ENCODE measurements at places on chromosomes 4 and X.

DNA sequence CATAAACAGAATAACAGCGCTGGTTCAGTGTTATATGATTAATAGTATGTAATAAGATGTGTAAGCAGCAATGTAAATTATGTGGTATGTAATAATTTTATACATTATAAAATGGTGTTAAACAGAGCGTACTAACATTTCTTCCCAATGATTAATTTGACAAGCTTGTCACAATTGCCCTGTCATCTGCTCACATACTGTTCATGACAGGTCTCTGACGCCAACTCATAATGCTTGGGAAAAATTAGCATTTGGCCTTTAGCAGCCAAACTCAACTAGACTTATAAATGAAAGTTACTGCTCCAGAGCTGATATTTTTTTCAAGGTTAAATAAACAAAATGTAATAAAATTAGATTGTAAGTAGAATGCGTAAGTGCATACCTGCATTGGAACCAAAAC is 246.8 kb downstream of the TRAM1L1 start:
- DNase-seq = no peak

DNA sequence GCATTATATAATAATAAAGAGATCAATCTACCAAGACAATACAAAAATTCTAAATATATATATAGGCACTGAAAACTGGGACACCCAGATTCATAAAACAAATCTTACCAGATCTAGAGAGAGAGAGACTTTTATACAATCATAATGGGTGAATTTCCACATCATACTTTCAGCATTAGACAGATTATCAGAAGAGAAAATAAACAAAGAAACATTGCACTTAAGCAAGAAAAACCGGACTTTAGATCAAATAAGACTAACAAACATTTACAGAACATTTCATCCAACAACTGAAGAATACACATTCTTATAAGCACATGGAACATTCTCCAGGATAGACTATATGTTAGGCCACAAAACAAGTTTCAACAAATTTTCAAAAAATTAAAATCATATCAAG is 245.1 kb downstream of the INPP4B start:
- no peak for DNase-seq

GRCh38 chr4:56658528-56658927 is 22.6 kb downstream of the HOPX start:
- no peak for DNase-seq

GRCh38 chr4:173074501-173074946 is 94.1 kb upstream of the GALNT7 start:
- no peak for DNase-seq

DNA sequence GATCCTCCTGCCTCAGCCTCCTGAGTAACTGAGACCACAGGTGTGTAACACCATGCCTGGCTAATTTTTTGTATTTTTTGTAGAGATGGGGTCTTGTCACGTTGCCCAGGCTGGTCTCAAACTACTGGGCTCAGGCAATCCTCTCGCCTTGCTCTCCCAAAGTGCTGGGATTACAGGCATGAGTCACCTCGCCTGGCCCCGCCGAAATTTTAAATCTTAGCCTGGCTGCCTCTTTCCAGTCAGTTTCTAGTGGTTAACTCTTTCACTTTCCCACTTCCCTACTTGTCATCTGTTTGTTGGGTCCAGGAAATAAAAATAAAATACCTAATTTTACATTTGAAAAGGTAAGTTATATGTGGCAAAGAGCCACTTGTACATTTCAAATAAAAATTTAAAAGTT is 62.4 kb downstream of the TMEM165 start:
- no peak for DNase-seq

DNA sequence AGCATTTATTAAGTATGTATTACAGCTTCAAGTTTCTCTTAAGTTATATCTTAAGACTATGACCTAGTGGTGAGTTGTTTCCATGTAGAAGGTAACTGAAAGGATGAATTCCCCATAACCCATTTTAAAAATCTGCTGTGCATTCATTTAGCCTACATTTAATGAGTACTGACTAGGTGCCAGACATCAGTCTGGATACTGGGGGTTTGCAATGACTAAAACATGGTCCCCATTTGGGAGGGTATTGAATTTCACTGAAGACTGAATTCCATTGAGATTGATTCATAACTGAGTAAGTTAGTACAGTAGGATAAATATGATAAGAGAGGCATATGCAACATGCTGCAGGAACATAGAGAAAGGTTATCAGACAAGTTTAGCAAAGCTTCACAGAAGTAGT is 241.5 kb downstream of the FRAS1 start:
- no peak for DNase-seq

DNA sequence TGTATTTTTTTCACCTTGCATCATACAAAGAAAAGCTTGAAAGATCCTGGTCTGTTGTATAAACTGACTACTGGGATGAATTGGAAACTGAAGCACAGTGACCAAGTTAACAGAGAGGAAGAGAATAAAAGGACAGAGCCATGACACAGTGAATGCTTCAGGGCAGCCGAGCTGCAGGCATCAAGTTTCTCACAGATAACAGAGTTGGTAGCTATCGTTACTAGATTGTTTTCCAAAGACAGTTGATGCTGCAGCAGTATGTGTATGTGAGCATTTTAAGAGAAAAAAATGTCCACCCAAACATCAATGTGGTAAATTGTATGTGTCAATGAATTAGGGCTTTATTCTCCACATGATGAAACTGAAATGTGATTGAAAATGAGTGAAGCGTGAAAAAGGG is 1032.7 kb downstream of the ADGRL3 start:
- no peak for DNase-seq

DNA sequence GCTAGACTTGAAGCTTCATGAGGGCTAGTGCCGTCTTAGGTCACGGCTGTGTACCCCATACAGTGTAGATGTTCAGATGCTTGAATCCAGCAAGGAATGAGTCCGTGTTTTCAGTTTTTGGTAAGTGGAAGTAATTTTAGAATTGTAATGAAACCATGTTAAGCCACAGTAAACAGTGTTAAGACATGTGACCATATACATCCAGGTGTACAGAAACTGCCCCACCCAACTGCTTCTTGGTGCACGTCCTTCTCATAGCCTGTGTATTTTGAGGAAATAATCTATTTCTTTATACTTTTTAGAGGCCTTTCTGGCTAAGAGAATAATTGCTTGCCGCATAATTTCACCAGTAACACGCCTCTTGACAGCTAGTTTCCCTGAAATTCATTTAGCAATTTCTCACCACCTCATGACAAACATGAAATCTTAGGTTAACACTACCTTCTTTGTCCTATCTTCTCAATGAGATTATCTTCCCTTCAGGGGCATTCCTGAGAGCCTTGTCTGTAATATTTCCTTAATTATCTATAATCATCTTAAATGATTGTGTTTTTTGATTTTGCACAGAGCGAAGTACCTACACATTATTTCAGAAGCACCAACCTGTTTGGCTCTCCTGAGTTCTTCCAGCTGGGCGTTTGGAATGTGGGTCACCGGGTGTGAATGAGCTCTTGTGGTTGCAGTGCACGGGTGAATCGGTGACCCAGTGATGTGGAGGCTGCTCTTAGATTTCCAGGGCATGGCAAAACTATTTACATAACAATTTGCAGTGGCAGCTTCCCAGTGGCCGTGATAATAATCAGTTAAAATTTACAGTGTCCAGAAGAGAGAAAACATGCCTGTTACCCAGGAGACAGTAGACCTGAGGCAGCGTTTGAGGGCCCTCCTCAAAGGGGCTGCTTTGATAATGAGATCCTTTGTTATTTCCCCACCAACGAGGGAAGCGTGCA is 50.2 kb upstream of the TADA2B start:
- no peak for DNase-seq

DNA sequence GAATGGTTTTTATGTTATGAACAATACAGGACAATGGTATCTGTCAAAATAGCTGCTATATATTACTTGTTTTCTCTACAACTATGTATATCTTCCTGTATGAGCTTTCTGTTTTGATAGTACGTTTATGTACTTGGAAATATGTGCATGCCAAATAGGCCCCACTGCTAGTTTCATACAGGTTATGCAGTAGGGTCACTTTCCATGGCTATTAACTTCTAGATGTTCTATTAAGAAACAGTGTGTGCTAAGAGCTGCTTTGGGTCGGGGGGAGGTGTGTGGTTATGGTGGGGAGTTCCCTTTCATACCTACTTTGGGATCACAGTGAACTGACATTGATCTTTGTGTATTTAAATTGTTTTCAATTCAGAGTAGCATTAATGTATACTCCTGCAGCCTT is 30.9 kb downstream of the RBPJ start:
- no peak for DNase-seq

- no peak for DNase-seq
Observed at GRCh38 chrX:18698737-18699650, 8.5 kb upstream of the PPEF1 start.

DNA sequence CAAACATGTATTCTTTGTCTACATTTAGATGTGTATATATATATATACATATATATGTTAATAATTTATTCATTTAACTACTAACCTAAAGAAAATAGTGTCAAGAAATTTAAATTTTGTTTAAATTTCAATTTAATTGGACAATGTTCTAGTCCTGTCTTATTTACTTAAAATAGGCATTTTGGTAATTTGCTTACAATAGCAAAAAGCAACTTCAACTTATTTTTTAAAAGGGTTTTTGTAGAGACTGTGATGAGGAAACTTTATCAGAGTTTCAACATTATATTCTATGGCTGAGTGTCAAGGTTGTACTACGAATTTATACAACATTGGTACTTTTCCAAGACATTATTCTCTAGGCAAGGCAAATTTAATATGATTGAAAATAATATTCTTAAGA is 212.0 kb upstream of the ARSJ start:
- DNase-seq = no peak

GRCh38 chrX:413322-414201 is 26.9 kb upstream of the PPP2R3B start:
- peak; percentile 2 for DNase-seq

DNA sequence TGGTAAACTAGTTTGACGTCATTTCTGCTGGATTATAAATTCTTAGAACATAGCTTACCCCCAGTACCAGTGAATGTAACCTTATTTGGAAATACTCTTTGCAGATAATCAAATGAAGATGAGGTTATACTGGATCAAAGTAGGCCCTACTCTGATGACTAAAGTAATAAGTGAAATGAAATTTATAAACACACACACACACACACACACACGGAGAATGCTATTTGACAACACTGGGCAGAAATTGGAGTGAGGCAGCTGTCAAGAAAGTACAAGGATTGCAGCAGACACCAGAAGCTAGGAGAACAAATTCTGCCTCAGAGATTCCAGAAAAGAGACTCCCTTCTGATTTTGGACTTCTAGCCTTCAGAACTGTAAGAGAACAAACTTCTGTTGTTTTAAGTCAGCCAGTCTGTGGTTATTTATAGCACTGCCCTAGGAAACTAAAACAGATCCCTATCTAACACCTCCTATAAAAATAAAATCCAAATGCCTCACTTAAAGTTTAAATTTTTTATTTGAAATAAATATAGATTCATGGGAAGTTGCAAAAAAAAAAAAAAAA is 448.6 kb downstream of the PCDH18 start:
- DNase-seq = no peak

DNA sequence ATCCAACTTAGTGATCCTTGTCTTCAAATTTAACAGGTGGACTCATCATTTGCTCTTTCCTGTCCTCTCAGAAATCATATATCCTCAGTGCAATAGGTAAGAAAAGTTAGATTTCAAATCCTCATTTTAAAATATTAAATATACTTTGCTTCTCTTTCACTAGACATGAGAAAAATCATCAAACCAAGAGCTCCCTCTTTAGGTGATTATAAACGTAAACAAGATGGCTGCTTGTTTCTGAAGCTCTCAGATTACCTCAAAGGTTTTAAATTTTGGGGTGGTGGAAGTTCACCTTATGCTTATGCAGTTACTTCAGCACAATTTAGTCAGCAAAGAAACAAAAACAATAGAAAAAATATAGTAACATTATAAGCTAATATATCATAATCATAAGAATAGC is 27.3 kb downstream of the CSN3 start:
- DNase-seq = peak; percentile 9

- no peak for DNase-seq
Observed at GRCh38 chr4:137274404-137274803, 257.9 kb downstream of the PCDH18 start.

DNA sequence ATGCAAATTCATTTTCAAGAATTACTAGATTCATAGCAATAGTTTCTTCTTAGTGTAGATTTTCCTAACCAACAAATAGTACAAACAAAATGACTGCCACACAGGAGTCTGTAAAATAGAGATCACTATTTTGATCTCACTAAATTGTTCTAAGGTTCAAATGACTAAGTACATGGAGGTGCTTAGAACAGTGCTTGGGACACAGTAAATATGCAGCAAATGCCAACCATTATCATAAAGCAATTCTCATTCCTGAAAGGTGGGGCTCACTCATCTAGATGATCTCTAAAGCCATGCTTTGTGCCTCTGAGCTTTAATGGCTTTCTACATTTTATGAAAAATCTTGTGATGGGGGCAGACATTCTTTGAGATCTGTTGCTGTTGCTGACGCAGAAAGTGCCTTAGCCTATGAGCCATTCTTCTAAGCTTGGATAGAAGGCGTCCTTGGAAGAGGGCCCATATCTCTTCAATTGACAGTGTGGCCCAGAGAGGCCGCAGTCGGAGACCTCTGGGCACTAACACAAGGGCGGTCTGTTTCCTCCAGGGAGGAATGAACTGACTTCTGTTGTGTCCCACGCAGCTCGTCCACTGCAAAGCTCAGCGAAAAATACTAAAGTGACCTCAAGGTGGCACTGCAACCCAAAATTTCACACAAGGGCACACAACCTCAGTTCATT is 23.5 kb downstream of the TLR10 start:
- no peak for DNase-seq

DNA sequence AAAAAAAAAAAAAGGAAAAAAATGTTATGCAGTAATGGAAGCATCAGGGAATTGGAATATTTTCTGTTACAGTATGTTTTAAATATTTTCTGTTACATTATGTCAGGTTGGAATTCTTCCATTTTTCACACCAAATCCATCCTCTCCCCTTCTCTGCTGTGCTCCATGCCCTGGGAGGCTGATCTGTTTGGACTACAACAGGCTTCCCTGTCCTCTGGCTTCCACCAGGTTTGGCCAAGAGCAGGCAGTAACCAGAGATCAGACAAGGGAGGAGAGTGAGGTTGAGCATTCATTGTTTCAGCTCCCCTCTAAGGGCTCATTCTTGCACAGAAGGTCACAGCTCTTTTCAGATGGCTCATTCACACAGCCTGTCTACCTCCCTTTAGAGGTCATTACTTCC is 11.7 kb upstream of the TMEM184C start:
- DNase-seq = no peak

GRCh38 chrX:102712981-102713625 is 855 bp downstream of the GPRASP2 start:
- DNase-seq = no peak

- DNase-seq = no peak
Observed at GRCh38 chr4:170325599-170325998, 235.8 kb upstream of the AADAT start.

- no peak for DNase-seq
Observed at GRCh38 chr4:165319030-165319429, 8.4 kb upstream of the MSMO1 start.

GRCh38 chr4:148415500-148415899 is 26.7 kb downstream of the NR3C2 start:
- DNase-seq = no peak

GRCh38 chr4:155908187-155909139 is 5.0 kb downstream of the TDO2 start:
- DNase-seq = no peak
